ENCODE measurements at places on chromosomes 2 and 18.

GRCh38 chr2:221176667-221177066 is 395.4 kb downstream of the EPHA4 start:
- DNase-seq = no peak

- no peak for DNase-seq
These were observed 204.8 kb downstream of the LDLRAD4 start for GRCh38 chr18:13423352-13423751.

GRCh38 chr2:133509777-133510176 is 58.5 kb downstream of the NCKAP5 start:
- no peak for DNase-seq

- no peak for DNase-seq
These were observed 342.1 kb downstream of the SLC4A3 start for GRCh38 chr2:219969508-219969907.

DNA sequence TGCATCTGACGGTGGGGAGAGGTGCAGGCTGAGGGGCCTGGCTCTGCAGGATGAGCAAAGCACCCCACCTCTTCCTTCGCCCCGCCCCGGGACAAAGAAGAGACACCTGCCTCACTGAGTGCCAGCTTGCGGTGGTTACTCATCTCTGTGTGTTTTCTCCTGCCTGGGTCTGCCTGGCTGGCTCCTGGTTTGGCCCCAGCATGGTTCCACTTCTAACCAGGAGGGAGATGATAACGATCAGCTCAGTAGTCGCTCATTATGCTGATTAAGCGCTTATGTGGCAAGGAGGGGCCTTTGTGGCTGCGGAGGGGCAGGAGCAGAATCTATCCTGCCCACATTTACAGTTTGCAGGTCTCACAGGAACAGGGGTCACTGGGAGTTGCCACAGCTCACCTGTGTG is 68.7 kb upstream of the EDAR start:
- DNase-seq = no peak

DNA sequence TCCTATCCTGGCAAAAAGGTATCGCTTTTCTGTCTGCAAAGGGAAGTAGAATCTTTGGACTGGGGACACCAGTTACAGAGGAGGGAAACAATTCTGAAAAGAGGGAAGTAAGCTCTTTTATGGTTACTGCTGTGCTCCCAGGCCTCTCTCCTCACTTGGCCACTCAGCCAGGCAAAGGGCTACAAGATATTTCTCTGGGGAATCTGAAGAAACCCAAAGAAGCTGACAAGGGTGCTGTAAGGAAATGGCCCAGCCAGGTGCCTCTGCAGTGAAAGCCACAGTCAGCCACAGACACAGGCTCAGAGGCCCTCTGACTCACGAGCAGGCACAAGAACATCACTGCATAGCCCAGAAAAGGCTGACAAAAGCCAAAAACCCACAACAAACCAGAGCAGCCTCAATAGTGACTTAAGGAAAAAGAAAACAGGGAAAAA is 5.8 kb downstream of the HDLBP start:
- DNase-seq = no peak

DNA sequence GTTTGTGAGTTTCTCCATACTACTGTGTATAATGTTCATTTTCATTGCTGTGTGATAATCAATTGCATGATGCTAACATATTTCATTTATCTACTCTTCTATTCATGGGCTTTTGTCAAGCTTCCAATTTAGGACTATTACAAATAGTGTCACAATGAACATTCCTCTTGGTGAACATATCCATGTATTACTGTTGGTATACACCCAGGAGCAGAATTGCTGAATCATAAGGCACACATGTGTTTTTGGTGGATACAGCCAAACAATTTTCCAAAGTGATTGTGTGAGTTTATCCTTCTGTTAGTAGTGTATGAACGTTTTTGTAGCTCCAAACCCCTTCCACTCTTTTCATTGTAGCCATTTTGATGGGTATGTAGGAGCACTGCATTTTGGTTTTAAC is 101.6 kb upstream of the COPS8 start:
- DNase-seq = no peak

- DNase-seq = no peak
These were observed 1.4 kb upstream of the ACVR2A start for GRCh38 chr2:147843391-147843863.

- DNase-seq = no peak
These were observed 101.9 kb upstream of the NRP2 start for GRCh38 chr2:205580212-205580987.

DNA sequence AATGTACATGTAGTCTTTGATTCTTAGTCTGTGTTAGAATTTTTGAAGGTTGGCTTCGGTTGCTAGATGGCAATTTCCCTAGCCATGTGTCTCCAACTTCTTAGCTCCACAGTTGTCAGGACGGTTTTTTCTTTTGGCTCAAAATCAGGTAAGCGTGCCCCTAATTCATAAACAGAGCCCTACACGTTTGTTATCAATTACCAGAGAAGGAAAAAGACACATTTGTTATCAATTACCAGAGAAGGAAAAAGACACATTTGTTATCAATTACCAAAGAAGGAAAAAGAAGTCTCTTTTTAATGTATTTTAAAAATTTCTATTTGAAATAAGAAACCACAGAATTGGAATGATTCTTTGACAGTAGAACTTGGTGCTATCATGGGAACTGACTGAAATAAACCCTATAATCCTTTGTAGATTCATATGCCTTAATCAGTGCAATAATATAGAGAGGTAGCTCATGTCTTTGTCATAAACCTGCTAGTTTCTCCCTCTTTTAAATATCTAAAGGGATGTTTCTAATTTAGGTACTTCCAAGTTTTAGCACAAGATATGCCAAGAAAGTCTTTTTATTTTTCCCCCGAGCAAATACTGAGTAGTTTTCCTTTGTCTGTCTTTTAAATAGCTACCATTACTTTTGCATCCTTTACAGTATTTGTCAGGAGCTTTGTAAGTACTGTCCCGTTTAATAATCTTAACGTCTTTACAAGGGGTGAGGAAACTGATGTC is 35.9 kb downstream of the CAMKMT start:
- no peak for DNase-seq

DNA sequence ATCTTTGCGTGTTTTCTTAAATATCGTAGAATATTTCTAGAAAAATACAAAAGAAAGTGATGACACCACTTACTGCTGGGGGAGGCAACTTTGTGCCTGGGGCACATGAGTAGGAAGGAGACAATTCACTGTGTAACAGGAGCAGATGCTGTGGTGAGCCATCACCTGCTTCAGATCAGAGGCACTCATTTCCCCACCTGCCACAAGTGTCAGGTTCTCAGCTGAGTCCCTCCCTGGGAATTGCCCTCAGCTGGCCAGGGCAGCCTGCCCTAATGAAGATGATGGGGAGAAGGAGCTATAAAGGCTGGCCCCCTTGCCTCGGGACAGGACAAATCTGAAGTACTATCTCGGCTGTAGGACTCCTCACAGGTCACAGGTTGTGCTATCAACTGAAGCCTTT is 322.8 kb downstream of the STK39 start:
- peak; percentile 13 for DNase-seq

- no peak for DNase-seq
These were observed 8.4 kb downstream of the EPG5 start for GRCh38 chr18:45958730-45959129.

- no peak for DNase-seq
These were observed 826.8 kb downstream of the TRIB2 start for GRCh38 chr2:13543550-13543949.

DNA sequence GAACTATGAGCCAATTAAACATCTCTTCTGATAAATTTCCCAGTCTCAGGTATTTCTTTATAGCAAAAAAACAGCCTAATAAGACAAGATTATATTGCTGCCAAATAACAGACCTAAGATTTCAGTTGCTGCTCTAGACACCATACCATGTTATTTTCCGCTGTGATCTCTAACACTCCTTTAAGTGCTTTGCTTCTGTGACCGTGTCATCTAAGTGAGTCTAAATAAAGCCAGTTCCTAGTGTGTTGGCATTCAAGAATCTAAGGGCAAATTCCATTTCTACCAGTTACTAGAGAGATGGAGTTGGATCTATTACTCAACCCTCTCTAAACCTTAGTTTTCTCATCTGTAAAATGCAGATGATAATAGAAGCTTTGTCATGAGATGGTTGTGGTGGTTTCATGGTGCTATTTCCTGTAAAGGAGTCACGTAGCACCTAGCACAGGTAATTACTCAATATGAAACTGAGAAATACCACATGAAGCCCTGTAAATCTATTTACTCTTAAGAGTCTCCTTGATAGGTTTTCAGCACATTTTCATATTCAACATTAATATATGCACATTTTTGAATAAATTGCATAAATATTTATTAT is 40.5 kb downstream of the SPHKAP start:
- no peak for DNase-seq

DNA sequence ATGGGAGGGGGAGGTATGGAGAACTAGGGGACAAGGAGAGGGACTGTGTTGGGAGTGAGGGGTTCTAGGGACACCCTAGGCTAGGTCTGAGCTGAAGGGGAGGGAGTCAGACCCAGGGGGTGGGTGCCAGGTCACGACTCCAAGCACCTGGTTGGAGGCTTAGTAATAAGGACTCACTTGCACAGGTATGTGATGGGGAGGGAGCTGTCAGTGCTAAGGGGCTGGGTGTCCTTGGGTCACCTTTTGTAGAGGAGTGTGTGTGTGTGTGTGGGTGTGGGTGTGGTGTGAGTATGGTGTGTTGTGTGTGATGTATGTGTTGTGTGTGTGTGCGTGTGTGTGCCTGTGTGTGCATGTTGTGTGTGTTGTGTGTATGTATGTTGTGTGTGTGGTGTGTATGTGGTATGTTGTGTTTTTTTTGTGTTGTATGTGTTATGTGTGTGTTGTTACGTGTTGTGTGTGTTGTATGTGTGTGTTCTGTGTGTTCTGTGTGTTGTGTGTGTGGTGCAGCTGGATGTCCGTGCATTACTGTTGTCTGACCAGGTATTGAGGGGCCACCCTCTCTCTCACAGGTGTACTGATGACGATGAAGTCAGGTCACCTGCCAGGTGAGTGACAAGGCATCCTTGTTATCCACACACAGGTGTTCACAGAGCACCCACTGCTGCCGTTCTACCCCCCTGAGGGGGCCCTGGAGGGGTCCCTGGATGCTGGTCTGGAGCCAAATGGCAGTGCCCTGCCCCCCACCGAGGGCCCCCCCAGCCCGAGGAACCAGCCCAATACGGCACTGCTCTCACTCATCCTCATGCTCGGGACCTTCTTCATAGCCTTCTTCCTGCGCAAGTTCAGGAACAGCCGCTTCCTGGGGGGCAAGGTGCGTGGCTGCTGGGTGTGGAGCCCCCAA is 9.8 kb downstream of the SLC4A3 start:
- no peak for DNase-seq

DNA sequence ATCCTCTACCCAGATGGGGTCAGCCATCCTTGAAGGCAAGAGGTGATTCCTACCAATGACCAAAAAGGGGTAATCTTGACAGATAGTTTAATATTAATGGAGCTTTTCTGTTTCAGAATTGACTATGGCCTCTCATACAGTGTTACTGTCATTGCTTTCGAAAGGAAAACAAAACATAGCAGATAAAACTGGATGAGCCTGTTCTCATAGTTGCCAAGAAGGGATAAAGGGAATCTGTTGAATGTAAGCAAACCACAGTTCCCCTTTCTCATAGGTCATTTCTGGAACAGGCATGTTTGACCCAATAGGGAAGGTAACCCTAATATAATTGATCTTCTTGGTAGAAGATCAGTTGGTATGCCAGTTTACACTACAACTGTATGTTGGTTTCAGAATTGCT is 1.6 kb downstream of the RAB27B start:
- no peak for DNase-seq

DNA sequence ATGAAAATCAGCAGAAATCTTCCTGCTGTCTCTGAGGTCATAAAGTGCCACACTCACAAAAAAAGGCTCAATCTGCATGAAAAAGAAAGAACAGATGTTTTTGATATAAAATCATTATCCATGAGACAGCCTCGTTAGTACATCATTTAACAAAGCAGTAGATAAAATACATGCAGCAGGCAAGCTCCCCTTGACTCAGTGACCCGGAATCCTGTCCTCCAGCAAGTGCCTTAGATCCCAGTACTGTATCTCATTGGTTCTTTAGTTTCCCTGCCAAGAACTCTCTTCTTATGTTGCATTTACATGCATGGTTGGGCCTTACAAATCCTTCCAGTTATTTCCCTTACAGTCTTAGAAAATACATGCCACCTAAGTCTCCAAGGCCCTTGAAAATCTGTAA is 148.9 kb upstream of the CCDC195 start:
- DNase-seq = no peak
